Stimulated activated memory B cell treated with anti-CD40 and anti-IgM and Interleukin-4, amounts not matched to agents 10 μg/mL and 1 μg/mL and 100 μg/mL, for 72 hours (primary cell): ENCODE measurements at places on chromosomes 6 and 20.

- no peak for ATAC-seq
Observed at GRCh38 chr6:44305200-44305725, 7.9 kb downstream of the AARS2 start.

DNA sequence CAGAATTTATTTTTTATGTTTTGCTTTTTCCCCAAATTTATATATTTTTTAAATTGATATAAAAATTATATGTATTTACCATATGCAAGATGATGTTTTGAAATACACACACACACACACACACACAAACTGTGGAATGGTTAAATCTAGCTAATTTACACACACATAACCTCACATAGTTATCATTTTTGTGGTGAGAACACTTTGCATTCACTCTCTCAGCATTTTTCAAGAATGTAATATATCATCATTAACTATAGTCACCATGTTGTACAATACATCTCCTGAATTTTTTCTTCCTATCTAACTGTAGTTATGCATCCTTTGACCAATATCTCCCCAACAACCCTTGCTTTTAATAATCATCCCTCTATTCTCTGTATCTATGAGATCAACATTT lies 52.2 kb downstream of the GFRAL start:
- no peak for ATAC-seq

- no peak for ATAC-seq
Observed at GRCh38 chr6:48377115-48377514, 266.1 kb upstream of the PTCHD4 start.

DNA sequence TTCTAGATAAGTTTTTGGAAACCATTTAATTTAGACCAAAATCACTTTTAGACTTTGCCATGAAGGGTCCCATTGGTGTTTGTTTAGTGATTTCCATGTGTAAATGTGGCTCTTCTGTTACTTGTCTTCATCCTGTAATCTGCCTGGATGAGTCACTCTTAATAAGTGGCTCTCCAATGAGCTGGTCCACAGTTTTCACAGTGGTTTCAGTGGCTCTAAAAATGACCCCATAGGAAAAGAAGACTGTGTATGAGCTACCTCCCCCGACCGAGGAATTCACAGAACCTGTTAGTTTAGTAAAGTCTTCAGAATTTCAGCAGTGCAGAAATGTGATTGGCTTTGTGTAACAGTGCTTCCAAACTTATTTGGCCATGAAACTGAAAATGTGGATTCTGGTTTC lies 492.0 kb upstream of the MARCKS start:
- no peak for ATAC-seq

DNA sequence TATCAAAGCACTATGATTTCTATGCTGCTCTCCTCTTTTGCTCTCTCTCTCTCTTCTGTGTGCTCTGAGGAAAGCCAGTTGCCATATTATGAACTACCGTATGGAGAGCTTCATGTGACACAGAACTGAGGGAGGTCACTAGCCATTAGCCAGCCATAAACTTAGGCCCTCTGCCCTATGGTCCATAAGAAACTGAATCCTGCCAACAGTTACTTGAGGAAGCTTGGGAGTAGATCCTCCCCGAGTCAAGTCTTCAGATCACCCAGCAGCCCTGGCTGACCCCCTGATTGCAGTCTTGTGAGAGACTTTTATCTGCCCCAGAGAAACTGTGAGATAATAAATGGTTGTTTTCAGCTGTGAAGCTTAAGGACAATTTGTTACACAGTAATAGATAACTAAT lies 5.7 kb upstream of the PEX7 start:
- ATAC-seq: no peak

GRCh38 chr6:28811873-28812272 lies 111.9 kb downstream of the TRIM27 start:
- ATAC-seq: no peak

GRCh38 chr6:165562421-165563090 lies 100.5 kb downstream of the PDE10A start:
- ATAC-seq: no peak

DNA sequence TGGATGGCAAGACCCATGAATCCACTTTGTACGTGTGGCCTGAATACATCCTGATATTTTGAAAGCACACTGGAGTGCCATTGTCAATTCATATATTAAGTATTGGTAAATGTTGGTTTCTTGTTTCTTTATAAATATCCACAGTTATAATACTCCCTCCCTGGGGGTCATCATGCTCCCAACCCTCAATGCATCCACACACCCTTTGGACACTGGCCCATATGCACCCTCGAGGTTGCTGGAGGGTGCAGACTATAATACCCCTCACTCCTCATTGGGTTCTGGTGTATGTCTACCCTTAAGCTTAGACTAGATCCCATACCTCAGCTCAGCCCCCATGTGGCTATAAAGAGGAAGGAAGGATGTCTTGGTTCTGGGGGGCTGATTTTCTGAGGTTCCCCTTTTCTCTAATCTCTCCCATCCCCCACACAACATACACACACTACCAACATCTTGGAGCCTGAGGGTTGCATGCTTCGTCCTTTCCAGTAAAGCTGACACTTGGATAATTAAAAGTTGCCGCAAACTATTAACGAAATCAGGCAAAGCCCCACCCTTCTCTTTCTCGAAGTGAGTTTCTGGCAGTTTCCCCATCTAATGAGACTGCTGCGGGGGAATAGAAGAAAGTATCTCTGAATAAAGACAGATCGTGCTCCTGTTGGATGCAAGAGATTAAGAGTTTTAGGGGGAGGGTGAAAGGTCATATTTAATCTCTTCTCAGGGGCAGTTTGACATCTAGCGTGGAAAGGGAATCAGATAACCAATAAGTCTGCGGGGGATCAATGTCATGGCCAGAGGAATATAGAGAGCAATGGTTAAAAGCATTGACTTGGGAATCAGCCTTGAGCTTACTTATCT lies 7.4 kb downstream of the PIM1 start:
- peak; percentile 54 for ATAC-seq

DNA sequence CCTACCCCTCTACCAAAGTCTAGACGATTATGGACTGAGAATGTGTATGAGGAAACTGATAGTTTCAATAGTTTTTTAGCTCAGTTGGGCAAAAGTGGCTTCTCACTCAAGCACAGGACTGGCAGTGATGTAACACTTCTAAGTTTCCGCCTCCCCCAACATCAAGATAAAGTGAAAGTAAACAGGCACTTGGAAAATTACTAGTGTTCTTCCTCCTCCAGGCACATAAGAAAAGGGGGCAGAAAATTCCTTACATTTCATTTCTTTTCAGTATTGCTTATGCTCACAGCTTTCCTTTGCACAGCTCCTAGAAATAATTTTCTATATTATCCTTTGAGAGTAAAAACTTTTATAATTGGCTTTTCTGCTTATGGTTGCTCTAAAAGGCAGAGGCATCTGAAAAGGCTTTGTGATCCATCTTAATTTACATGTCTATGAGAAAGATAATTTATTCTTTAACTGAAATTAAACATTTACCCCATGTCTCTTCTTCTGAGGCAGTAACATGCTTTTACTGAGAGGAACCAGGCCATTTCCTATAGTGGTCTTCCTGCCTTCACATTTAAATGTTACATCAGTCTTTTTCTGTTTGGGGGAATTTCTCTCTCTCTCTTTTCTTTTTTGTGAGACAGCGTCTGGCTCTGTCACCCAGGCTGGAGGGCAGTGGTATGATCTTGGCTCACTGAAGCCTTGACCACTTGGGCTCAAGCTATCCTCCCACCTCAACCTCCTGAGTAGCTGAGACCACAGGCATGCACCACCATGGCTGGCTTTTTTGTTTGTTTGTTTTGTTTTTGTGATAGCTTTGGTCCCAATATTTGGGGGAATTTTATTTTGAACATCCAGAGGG lies 65.0 kb upstream of the EEF1A1 start:
- peak; percentile 87 for ATAC-seq

- no peak for ATAC-seq
Observed at GRCh38 chr6:89239338-89239737, 22.2 kb upstream of the GABRR1 start.

GRCh38 chr20:22394583-22394982 lies 189.8 kb downstream of the FOXA2 start:
- no peak for ATAC-seq

GRCh38 chr6:89122625-89123024 lies 4.8 kb upstream of the SRSF12 start:
- ATAC-seq: no peak

DNA sequence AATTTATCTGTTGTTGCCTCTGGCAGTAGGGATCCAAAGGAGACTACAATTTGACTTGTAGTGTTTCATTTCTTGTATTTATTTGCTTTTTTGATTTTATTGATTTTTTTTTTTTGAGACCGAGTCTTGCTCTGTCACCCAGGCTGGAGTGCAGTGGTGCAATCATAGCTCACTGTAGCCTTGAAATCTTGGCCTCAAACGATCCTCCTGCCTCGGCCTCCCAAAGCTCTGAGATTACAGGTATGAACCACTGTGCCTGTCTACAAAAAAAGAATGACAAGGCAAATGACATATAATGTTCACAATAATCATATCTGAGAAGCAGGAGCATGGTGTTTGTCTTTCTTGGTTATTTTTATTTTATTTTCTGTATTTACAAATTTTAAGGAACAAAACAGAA lies 117.6 kb upstream of the RNF24 start:
- ATAC-seq: no peak

- no peak for ATAC-seq
Observed at GRCh38 chr6:70563530-70563929, 3.2 kb upstream of the SDHAF4 start.

DNA sequence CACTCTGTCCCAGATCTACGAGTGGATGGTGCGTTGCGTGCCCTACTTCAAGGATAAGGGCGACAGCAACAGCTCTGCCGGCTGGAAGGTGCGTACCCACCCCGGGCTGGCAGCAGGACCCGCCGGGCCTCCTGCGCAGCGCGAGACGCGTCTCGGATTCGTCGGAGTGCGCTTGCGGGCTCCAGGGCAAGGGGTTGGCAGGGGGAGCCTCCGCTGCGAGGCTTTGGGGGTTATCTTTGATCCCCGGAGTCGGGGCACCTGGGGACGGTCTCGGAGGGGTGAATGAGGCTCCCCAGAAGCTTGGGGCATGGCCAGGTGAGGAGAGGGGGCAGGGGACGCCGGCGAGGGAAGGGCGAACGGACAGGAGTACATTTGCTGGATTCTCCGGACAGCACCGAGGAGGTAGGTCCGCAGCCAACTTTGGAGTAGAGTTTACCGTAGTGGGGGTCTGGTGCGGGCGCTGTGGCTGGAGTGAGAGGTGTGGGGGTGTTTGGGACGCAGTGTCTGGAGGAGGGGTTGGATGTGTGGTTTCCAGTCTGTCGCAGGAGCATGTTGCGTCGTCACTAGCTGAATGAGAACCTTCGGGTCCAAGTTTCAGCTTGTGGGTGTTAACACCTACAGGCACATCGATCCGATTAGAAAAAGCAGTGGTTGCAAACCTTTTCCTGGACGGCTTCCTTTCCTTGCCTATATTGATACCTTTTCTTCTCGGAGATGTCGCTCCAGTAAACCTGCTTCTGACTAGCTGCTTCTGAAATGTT lies 1.2 kb downstream of the FOXO3 start:
- no peak for ATAC-seq

GRCh38 chr6:139496654-139497344 lies 122.4 kb upstream of the CITED2 start:
- no peak for ATAC-seq

GRCh38 chr6:144443157-144443556 lies 158.0 kb downstream of the UTRN start:
- ATAC-seq: no peak

GRCh38 chr20:63222541-63222940 lies 6.6 kb upstream of the YTHDF1 start:
- no peak for ATAC-seq

- peak; percentile 60 for ATAC-seq
Observed at GRCh38 chr6:154815938-154816820, 83.0 kb downstream of the SCAF8 start.

- no peak for ATAC-seq
Observed at GRCh38 chr6:106118835-106119431, 32.8 kb downstream of the PRDM1 start.

DNA sequence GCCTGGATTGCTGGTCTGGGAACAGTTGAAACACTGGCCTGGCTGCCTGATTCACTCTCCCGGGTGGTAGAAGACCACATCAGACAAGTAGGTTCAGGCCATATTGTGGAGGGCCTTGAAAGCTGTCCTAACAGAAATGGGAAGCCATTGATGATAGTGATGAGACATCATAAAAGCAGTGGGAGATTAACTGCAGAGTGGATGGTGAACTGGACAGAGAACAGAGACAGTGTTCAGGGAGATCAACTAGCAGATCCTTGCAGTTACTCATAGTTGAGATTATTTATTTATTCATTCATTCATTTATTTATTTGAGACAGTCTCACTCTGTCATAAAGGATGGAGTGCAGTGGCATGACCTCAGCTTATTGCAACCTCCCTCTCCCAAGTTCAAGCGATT lies 30.2 kb upstream of the MCM3 start:
- no peak for ATAC-seq

DNA sequence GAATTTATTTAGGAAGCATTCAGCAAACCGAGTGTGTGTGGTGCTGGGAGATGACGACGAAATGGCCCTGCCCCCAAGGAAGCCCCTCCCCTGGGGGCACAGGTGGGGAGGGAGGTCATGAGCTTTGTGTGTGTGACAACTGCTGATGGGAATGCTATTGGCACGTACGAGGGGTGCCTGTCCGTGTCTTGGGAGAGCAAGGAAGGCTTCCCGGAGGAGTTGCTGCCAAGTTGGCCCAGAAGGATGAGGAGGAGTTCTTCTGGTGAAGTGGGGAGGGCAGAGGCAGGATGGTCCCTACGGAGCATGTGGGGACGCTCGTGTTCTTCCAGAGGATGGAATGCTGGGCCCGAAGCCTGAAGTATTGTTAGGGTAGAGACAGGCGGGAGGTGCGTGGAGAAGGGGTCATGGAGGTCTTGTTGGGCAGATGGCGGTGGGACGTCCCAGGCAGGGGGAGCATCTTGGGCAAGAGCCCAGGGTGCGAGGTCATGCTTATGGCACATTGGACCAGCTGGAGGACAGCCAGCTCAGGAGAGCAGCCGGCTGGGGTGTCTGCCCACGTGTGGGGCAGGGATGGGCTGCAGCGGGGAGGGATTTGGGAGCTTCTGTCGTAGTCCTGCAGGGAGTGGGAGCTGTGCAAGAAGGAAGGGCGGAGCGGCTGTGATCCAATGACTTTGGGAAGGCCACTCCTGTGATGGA lies 46.1 kb downstream of the SYNJ2 start:
- no peak for ATAC-seq

- ATAC-seq: no peak
Observed at GRCh38 chr6:16950302-16950701, 151.5 kb upstream of the STMND1 start.
